ENCODE measurements at places on chromosomes 11 and 22.

DNA sequence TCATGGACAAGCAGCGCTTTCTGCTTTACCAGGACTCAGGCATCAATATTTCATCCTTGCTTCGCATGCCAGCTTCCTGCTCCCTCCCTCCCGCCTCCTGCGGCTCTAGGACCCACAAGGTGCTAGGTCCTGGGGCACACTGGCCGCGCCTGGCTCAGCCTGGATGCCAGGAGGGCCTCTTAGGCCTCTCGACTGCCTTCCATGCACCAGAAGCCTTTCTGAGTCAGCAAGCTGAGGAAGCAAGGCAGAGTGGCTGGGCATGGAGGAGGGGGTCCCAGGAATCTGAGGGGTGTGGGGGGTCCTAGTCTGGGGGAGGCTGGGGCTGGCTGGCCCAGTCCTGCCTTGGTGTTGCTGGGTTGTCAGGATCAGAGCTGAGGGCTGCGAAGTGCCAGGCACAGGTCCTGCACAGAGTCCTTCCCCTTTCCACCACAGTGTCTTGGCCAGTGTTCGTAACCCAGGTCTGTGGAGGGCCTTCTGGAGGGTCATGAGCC is 61.0 kb upstream of the THY1 start:
- DNase-seq, result no peak

GRCh38 chr11:126766440-126766839 is 234.1 kb downstream of the KIRREL3 start:
- DNase-seq, result no peak

DNA sequence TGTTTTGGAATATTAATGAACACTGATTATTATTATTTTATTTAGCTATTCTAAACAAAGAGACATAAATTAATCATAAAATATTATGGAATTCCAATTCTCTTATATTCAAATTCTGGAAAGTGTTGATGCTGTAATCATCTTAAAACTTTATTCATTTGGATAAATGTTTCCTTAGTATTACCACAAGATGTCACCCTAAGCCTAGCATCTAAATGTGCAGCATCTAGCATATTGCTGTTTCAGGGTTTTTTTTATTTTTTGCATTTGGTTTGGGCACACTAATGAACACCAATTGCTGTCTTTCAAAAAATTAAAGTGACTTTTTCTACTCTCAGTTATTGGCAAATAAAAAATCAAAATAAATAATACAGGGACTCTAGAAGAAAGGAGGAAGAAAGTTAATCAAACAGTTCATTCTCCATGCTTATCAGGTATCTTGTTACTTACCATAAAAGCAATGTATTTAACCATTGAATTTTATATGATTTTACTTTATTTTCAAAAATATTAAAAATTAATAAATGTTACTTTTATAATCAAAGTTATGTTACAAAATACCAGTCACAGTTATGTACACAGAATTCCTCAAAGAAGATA is 31.8 kb downstream of the DLG2 start:
- peak; percentile 39 for DNase-seq

DNA sequence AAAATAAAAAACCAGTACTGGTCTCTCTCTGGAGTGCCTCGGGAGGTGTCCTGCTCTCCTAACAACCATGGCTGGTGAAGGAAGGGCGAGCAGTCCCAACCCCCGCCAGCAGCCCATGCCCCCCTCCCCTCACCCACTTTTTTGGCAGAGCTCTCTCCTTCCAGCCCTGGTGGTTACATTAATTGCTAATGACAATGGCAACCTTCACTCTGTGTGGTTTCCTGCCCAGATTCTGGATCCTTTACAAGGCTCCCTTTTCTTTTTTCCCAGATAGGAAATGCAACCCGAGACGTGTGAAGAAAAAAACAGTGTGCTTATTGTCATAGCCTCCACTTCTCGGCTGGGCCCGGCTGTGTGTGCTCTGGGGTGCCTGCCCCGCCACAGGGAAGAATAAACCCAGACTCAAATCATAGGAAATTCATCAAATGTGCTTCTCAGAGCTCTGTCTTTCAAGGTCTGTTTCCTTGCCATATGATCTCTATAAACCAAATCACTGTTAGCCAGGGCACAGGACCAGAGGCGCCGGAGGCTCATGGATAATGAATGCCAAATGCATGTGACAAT is 513.0 kb downstream of the SOX6 start:
- DNase-seq, result no peak

DNA sequence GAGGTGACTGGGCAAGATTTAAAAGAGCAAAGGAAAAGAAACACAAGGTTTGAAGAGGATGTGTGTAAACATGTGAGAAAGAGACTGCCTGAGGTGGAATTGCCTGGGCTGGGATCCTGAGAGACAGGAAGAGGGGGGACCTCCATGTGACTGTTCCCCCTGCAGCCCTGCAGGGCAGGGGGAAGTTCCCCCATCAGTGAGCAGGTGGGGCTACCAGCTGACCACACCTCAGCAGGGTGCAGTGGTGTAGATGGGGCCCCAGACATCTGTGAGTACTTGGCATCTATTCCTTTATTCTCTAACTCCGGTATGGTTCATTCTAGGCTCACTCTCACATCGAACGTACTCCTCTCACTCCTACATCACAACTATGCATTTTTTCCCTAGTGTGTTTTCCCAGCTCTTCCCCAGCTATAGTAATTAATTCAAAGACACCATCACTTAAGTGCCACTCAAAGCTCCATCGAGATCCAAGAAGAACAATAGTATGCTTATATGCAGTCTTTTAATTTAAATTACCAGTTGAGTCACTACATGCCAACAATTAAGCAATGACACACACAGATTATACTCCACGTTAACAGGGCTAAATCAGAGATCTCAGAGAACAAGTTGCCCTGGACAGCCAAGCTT is 42.7 kb downstream of the LGR4 start:
- no peak for DNase-seq

- no peak for DNase-seq
These were observed 113.9 kb downstream of the CCDC81 start for GRCh38 chr11:86488553-86488952.

DNA sequence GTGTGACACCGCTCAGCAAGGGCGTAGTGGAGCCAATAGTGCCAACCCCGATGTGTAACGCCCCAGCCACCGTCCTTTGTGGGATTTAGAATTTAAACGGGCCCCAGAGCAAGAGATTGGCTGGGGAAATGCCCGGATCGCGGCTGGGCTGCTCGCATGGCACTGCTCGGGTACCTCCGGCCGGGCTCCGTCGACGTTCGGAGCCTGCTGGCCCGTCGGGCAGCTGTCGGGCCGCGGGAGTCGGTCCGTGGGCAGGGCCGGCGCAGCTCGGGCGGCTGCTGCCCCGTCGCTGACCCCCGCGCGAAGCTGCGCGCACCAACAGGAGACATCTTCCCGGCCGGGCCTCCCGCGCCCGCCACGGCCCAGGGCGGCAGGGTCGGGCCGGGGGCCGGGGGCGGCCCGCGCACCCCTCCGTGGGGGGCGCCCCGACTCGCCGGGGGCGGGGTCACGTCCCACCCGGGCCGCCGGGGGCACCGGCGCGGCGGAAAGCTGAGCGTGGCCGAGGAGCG is 1.3 kb upstream of the KDM2A start:
- DNase-seq, result no peak

- DNase-seq, result peak; percentile 12
These were observed 463 bp downstream of the RAD9A start for GRCh38 chr11:67392183-67392715.

DNA sequence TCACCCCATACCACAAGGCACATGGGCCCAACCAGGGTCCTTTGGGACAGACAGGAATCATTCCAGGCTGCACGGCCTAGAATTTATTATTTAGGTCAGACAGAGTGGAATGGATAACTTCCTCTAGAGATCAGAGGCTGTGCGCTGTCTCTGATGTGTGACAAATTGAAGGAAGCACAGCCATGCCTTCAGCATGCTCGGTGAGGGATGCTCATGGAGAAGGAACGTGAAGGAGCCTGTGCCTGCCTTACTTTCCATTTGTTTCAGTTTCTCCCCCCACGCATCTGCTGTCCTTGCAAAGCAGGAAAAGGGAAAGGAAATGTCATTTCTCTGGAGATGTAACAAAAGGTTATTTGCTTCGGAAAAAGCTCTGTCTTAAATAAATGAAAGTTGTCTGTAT is 644.1 kb downstream of the OPCML start:
- no peak for DNase-seq

DNA sequence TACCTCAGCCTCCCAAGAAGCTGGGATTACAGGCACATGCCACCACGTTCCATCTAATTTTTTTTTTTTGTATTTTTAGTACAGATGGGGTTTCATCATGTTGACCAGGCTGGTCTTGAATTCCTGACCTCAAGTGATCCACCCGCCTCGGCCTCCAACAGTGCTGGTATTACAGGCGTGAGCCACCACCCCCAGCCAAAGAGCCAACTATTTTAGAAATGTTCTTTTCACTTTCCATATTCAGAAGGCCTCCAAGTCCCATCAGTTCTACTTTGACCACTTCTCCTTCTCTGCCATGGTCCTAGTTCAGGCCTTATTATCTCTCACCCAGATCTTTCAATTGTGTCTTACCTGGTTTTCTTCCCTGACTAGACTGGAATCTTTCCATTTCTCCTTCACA is 48.2 kb downstream of the CCDC83 start:
- DNase-seq, result no peak

- no peak for DNase-seq
These were observed 16.4 kb downstream of the USP2 start for GRCh38 chr11:119365071-119365591.

- DNase-seq, result no peak
These were observed 10.4 kb downstream of the DGAT2 start for GRCh38 chr11:75778962-75779361.

GRCh38 chr11:71843858-71844257 is 10.9 kb downstream of the DEFB108B start:
- no peak for DNase-seq

DNA sequence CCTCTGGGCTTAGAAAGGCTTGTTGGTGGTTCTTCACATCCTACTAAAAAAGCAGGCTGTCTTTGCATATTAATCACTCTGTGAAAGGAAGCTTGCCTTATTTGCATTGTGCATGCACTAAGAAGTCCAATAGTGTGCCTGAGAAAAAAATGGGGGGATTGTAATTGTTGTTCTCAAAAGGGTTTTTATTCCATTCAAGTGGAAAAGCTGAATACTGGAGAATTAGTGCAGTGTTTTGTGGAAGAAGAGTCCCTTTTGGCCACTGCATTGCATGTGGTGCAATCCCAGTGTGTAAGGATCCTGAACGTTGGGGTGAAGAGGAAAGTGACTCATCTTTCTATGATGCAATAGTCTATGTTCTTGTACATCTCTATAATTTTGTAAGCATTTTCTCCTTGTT is 16.5 kb downstream of the NCAM1 start:
- DNase-seq, result no peak

DNA sequence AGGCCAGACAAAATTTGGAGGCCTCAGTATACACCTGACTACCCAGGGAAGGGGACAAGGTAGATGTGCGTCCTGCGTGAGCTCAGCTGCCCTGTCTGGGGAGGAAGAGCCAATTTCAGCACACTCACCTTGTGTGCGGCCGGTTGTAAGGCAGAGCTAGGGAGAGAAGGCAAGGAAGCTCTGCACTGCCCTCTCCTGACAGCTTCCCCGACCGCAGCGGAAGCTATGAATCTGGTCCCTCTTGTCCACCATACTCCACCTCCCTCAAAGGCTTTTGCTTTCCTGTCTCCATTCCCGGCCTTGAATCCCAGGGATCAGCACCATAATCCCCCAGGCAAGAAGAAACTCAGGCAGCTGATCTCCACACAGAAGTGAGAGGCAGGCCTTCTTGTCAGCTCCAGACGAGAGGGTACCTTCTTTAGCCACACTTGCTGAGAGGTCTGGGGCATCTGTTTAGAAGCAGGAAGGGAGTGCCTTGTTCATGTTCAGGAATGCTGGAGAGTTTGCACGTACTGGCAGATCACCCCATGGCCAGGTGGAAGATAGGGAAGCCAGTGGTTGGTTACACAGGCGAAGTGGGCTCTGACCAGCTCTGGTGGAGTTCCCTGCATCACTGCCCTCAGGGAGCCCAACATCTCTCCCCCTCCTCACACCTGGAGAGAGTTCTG is 62.5 kb downstream of the FEZ1 start:
- peak; percentile 52 for DNase-seq

GRCh38 chr11:99822846-99823565 is 802.3 kb downstream of the CNTN5 start:
- DNase-seq, result no peak

DNA sequence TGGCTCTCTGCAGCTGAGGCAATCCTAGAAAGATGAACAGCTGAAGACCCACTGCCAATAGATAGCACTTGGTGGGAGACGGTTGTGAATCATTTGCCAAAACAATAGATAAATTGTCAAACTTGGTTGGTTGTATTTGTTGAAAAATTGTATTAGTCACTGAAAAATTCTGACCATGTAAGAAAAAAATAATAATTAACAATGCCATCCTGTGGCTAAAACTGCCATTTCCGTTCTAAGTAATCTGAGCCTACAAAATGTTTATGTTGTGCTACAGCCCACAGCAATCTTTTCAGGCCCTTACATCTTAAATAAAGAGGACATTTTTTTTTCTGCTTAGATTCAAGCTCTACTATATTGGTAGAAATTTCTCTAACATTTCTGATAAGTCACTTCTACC is 103.2 kb upstream of the ANO3 start:
- DNase-seq, result no peak

- no peak for DNase-seq
These were observed 8.8 kb downstream of the CXCR5 start for GRCh38 chr11:118892514-118892913.

- DNase-seq, result no peak
These were observed 31.8 kb downstream of the YPEL1 start for GRCh38 chr22:21703684-21704316.

- DNase-seq, result no peak
These were observed 168.9 kb upstream of the TBCEL start for GRCh38 chr11:120854988-120855387.

- no peak for DNase-seq
These were observed 114.4 kb downstream of the FBXO7 start for GRCh38 chr22:32589007-32589406.

- no peak for DNase-seq
These were observed 26.0 kb downstream of the POU2AF3 start for GRCh38 chr11:111324277-111324720.

DNA sequence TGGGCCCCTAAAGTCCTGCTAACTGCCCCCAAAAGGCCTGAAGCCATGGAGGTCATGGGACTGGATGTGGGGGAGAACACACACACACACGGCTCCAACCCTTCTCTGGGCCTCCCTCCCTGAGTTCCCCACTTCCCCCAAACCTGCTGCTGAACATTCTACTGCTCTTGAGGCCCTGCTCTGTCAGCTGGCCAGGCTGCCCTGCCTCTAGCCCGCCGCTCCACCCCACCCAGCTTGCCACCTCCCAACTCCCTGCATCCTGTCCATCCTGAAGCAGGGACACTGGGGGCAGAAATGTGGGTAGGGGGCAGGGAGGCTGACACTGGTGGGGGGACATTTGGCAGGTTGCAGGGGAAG is 1.0 kb downstream of the KCNJ4 start:
- DNase-seq, result no peak

- no peak for DNase-seq
These were observed 744.6 kb downstream of the FAM181B start for GRCh38 chr11:81989093-81989492.

DNA sequence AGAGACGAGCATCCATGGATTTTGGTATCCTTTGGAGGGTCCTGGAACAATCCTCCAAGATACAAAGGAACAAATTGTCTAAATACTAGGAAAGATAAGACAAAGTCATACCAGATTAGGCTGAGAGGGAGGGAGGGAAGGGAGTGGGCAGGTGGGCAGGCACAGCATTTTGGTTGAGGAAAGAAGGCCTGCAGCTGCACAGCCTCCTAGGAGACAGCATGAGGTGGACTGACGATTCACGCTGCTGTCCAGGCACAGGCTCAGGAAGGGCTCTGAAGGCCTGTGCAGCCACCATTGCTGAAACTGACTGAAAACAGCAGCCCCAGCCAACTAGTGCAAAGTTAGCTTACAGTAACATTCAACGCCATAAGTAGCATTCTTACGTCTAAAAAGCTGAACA is 64.7 kb downstream of the PACSIN2 start:
- DNase-seq, result no peak

GRCh38 chr22:19597399-19597735 is 73.2 kb upstream of the CLDN5 start:
- DNase-seq, result peak; percentile 13
